ENCODE measurements at places on chromosomes 1 and 21. TPM values are rescaled to one million over a fixed set of nuclear protein-coding genes. Genes with fewer than 3 reads are reported as not detected.

SYNC gene
- total RNA-seq, result 63.1 TPM

EPHA2 gene
- total RNA-seq, result 50.8 TPM

GRCh38 chr1:72697410-72697809, 415.1 kb upstream of the NEGR1 start:
- DNase-seq, result no peak

RORC gene
- not detected for total RNA-seq

DNA sequence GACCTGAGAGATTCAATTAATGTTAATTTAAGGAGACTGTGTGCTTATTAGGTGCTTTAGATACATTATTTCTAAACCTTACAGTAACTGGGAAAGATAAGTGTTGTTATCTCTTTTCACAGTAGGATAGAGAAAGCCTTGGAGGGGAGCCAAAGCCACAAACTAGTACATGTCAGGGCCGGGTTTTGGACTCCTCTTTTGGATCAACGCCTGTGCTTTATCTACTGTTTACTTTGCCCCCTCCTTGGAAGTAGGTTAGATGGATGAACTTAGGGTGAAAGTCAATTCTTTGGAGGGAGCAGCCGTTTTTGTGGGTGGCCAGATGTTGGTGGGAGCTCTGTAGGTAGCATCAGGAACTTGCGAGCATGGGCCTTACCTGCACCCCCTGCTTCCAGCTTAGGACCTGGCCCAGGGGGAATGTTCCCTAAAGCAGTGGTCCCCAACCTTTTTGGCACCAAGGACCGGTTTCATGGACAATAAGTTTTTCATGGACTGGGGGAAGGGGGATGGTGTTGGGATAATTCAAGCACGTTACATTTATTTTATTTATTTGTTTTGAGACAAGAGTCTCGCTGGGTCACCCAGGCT, 1.7 kb downstream of the HHAT start:
- peak; percentile 58 for DNase-seq

ILDR2 gene
- total RNA-seq, result 9.6 TPM

DNA sequence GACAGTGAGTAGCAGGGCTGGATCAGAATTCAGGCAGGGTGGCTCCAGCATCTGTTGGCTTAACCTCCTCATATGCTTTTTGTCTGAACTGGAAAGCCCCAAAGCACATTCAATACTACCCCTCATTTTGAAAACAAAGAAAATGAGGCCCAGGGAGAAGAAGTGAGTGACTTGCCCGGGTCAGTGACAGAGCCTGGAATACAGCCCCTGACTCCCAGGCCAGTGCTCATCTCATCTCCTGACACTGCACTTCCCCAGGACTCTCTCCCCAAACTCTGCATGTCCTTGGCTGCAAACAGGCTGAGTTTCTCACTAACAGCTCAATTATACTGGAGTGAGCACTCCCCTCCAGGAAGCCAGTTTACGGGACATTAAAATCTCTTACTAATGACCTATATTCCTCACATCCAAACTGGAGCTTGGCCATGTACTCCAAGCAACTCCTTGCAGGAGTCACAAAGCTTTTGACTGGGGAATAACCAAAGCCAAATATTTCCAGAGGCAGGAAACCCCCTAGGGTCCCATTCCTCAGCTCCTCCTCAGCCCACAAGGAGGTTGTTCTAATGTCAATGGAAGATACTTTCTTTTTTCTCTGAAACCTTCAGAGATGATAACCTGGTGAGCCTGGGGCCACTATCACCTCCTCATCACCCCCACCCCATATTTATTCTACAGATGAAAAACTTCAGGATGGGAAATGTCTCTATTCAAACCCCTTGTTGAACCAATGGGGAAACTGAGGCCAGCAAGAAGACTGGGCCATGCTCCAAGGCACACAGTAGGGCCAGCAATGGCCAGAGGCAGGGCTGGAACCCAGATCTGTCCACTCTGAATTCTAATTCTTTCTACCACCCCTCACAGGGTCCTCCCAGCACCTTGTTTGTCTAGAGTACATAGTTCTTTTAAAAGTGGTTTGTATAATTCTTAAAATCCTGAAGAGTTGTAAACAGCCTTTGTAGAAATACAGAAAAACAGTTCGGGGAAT, 127.0 kb downstream of the PLPP3 start:
- DNase-seq, result no peak

PRAMEF1 gene
- not detected for total RNA-seq

DNA sequence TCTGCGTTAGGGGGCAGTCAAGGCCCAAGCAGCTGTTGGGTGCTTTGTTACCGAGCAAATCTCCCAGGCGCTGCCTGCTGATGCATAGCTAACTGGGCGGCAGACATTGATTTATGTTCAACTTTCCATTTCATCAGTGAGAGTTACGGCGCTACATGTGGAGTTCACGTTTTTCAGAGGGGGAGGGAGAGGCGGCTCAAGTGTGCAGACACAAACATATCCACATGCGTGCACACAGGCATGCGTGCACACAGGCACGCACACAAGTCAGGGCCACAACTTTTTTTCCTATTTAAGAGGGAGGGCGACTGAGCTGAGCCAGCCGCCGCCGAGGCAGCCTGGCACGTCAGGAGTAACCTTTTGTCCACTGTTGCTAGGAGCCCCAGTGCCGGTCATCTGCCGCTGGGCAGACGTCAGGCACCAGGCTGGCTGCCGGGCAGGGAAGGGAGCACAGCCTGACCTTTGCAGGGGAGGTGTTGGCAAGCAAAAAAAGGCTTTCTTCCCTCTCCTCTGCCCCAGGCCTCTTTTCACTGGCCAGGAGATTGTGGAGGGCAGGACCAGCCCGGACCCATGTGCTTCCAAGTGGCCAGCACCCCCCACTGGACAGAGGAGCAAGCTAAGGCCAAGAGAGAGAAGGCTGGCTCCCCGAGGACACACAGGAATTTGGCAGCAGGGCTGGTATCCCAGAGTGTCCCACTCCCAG, 73.3 kb downstream of the MRPL37 start:
- DNase-seq, result peak; percentile 83

GRCh38 chr1:202644219-202645096, 65.8 kb downstream of the SYT2 start:
- DNase-seq, result no peak

DNA sequence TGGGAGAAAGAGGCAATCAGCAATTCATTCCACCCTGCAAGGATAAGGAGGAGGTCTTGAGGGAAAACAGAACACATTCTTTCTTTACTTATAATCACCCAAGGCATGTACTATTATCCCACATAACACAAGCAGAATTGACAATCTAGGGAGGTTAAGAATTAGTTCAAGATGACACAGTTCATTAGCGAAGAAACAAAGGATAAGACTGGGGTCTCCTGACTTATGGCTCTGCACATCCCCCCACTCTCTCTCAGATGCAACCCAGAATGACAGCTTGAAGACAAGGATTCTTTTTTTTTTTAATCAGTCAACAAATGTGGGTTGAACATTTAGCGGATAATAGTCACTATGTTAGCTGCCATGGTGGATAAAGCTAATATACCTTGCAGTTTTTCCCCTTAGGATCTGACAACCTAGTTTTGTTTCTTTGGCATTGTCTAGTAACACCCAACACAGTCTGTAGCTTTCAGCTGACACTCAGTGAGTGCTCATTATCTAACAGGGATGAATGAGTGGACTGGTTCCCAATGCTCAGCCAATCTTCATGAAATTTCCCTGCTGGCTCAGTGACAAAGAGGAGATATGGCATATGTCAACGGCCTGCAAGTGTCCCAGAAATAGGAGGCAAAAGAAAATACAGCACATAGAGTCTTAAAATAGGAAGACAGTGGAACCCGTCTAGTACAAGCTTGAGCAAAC, 35.1 kb downstream of the RXRG start:
- no peak for DNase-seq

MANEAL gene
- 4.4 TPM for total RNA-seq

GRCh38 chr1:51313961-51314777, 16.2 kb downstream of the TTC39A start:
- peak; percentile 65 for DNase-seq

- peak; percentile 42 for DNase-seq
These were observed 54.6 kb downstream of the CDC7 start for GRCh38 chr1:91555074-91555730.

- DNase-seq, result no peak
These were observed 106.1 kb downstream of the RWDD3 start for GRCh38 chr1:95340061-95340460.

DNA sequence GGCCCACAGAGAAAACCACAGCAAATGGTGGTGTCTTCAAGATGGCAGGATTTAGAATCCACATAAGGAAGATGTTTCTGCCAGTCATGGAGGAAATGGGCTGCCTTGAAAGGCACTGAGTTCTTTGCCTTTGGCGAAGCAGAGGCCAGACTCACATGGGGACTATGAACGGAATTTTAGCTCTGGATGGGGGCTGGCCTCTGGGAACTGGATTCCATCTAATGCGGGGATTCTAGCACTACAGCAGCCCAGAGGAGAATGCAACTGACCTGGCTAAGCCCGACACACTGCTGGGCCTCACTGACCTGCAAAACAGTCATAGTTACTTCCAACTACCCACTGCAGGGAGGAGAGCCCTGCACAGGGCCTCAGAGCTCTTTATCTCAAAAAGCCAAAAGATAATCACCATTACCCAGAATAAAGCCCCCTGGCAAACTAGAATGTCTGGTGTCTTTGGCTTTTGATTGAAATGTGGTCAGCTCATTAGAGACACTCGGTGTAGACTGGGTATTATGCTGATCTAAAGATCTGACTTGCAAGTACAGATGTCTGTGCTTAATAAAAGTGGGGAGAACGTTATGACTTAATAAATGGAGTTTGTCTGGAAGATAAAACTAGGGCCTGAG, 11.6 kb downstream of the HCRTR1 start:
- DNase-seq, result no peak

THEM4 gene
- 31.0 TPM for total RNA-seq

DNA sequence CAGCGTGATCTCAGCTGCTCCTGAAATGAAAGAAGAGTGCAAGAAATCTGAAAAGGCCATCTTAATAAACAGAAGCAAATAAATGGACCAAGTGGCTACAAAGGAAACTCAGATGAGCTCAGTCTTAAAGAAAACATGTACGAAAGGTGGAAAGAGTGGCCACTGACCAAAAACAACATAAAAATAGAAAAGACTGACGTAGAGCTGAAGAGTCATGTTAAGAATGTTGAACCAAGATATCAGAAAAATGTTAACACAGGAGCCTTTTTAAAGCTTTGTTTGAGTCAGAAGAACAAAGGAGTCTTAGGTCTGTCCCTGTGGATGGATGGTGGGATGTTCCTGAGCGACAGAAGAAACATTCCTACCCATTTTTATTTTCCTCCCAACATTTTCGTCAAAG, 30.8 kb upstream of the ZNF648 start:
- DNase-seq, result no peak

DNA sequence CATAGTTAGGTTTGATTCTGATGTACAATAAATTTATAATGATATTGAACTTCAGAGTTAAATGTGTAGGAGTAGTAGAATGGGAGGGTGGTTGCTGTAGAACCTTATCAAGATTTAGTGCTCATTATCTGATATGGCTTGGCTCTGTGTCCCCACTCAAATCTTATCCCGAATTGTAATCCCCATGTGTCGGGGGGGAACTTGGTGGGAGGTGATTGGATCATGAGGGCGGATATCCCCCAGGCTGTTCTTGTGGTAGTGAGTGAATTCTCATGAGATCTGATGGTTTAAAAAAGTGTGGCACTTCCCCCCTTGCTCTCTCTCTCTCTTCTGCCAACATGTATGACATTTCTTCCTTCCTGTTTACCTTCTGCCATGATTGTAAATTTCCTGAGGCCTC, 265.5 kb downstream of the GRIK1 start:
- DNase-seq, result no peak

DNA sequence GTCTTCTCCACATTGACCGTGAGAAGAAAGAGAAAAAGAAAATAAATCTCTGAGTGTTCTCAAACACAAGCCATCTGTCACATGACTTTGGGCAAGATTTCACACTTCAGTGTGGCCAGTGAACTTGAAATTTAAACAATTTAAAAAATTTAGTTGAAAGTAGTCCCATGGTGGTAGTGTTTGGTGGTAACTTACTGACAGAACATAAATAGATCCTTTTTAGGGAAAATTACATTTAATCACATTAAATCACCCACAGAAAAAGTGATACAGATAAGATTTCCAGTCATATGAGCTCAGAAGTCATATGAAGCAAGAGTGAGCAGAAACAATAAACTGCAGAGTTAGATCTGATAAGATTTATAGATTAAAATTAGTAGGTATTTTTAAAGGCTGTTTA, 31.9 kb upstream of the SGIP1 start:
- no peak for DNase-seq

MASP2 gene
- total RNA-seq, result not detected

DNA sequence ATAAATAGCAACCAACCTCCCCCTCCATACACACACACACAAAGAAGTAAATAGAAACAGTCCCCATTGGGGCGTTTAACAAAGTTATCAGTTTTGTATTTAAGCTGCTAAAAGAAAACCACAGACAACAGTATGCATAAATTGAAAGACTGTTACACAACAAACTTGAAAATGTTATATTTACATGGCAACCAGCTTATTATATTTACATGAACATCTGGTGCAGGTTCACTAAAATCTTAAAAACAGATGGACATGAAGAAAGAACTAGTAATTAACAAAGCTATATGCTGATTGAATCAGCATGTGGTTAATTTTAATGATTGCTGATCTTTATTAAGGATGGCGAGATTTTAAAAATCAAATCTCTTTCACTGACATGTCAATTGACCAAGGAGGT, 384.7 kb downstream of the LRRIQ3 start:
- no peak for DNase-seq

DNA sequence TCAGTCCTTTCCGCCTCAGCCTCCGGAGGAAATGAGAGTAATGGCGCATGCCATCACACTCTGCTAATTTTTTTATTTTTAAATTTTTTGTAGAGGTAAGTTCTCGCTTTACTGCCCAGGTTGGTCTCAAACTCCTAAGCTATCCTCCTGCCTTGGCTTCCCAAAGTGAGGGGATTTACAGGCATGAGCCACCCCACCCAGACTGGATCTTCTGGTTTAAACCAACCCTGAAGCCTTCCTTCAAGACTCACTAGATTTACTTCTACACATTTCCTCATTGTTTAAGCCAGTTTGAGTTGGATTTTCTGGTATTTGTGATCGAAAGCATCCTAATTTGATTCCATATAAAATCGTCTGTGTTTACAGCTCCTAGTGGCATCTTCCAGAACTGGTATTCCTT, 23.1 kb upstream of the SCAF4 start:
- no peak for DNase-seq

GRCh38 chr21:34330055-34330454, 33.8 kb upstream of the KCNE2 start:
- DNase-seq, result no peak

- DNase-seq, result no peak
These were observed 13.3 kb upstream of the FMOD start for GRCh38 chr1:203364094-203364801.

ALPL gene
- total RNA-seq, result 1.4 TPM

Data from Daoy (cell line).